SK-N-SH (cell line): ENCODE measurements at places on chromosomes 1 and 21.

DNA sequence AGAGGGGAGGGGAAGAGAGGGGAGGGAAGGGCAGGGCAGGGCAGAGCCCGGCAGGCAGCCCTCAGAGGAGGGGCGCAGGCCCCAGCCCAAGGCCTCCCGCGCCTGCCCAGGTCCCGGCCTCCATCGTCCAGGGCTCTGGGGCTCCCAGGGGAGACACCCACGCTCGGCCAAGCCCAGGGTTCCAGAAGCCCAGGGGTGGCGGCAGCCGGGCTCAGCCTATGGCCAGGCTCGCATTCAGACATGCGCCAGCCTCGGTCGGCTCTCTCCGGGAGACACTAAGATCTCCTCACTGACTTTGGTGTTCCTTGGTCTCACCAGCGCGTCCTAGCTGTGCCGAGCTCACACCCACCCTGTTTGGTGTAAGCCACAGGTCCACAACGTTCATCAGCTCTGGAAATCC is 7.1 kb upstream of the ANKRD65 start:
- DNase-seq: peak; percentile 38

DNA sequence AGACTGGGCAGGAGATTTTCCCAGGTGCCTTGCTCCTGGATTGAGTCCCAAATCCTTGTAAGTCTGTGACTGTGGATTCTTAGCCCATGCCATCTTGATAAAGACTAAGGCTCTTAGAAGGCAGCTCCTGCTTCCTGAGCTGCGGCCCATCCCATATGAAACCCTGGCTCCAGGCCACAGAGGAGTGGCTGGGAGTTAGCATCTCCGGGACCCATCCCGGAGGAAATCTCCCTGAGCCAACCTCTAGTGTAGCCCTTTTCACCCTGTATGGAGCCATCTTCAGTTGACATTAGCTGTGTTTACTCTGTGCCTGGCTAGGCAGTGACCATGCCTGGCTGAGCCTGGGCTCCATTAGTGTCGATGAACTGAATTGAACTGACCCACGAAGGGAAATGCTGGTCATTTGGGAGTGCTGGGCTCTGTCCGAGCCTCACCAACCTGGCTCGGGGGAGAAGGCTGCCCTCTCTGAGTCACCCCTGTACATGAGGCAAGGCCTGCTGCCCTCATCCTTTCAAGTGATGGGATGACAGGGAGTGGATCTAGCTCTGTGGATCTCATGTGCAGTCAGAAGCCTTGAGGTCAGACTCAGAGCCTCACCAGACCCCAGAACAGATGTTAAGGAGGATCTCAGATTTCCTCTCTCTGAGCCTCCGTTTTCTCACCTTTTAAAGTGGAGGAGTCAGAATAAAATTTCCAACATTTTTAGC is 37.5 kb downstream of the LGR6 start:
- no peak for DNase-seq

GRCh38 chr1:167881786-167882185 is 32.1 kb downstream of the ADCY10 start:
- no peak for DNase-seq

DNA sequence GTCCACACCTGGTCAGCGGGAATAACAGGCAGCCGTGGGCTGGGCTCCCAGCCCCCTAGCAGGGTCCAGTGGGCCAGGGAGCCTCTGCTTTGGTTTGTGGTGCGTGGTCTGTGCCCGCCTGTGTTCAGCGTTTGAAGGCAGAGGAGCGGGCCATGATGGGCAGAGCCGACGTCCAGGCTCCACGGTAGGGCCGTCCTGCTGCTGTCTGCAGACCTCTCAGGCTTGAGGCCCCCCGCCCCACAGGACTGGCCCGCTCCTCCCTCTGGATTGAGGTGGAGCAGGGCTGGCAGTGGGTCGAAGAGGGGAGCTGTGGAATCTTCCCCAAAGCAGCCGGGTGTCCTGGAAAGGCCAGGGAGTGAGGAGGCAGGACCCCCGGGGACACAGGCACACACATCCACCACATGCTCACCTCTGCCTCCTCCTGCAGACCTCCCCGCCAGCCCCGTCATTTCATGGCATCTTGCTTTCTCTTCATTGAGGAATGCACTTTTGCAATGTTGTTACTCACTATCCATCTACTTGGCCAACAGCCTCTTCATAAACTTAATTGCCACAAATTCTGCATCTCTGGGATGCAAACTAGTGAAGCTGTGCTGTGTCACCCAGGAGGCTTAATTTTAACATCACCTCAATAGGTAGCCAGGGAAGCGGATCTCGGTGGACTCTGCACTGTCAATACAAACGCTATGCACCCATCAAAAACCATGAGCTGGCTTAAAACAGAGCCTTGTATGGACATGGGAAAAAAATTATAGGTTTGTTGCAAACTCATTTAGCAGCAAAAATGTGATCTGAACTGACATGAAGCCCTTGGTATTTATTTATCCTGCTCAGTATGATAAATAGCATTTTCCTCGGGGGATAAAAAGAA is 85.9 kb downstream of the PDE9A start:
- no peak for DNase-seq

DNA sequence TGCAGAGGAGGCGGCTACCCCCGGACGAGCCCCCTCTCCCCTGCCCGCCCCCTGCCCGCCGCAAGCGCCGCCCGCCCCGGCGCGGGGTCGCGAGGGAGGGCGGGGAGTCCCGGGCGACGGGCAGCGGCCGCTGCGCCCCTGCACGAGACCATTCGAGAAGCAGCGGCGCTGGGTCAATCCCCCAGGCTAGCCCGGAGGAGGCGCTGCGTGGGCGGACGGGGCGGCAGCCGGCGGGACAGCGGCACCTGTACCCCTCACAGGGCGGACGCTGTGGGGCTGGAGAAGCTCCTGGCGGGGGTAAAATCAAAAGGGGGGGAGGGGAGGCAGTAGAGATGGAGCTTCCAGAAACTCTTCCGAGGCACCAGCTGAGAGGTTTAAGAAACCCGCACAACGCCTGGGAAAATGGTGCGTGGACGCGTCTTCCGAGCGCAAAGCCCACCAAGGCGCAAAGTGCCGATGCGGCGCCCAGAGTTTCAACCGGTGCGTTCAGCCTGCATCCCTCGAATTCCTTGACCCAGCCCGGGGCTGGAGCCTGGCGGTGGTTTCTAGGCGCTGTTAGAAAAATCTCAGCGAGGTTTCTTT is at the start of gene PLPPR5:
TSS of gene PLPPR5 (minus strand) at position 1 of the 582 bp plus-strand sequence. CDS start 190 bp downstream, outside the sequence.
- DNase-seq: peak; percentile 86
